ENCODE measurements at places on chromosomes 13 and 19.
A peak's percentile ranks its signal among the peaks of the same experiment; 100 is the strongest.

- no peak for DNase-seq
Measured at GRCh38 chr19:1985588-1986356, 29.7 kb downstream of the BTBD2 start.

DNA sequence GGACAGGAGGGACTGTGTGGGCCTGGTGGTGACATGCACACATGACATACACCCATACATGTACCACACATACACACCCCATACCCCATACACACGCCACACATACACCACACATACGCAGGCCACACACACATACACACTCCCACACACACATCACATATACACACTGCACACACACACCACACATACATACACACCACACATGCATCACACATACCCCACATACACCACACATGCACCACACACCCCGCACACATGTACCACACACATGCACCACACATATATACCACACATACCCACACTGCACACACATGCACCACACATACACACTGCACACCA is 76.5 kb upstream of the KCTD15 start:
- DNase-seq = no peak

GRCh38 chr19:54133312-54133956 is 4.1 kb upstream of the CNOT3 start:
- DNase-seq = no peak

- DNase-seq = no peak
Measured at GRCh38 chr13:111259058-111259457, 61.4 kb upstream of the TEX29 start.

DNA sequence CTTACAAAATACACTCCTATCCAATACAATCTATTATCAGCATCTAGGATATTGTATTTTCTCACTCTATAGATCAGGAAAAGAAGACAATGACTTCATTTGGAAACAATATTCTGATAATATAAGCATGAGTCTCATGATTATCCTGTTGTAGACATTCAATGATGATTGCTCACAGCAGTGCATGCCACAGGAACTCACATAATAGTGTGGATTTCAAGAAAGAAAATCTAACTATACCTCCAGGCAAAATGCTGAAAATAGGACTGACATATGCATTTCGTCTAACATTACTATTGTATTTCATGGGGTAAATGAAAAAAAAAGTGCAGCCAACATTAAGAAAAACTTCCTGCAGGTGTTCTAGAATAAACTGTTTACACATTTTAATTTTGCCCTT is 122.6 kb downstream of the POSTN start:
- DNase-seq = no peak

DNA sequence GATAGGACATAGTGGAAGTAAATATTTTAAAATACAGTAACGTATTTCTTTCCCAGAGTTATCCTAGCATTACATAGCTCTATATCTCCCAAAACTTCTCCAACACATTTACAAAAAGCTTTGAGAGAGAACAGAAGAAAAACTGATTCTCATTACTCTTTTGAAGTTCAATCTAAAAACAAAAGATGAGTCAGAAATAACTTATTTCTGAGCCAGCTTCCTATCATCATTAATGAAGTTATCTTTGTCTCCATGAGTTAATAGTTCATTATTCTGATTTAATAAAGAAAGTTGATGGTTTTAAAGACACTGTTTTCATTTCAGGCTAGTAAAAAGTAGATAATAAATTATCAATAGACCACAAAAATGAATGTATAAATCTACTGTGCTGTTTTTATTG is 446.7 kb upstream of the SPRY2 start:
- no peak for DNase-seq

GRCh38 chr13:28172947-28173346 is 34.6 kb downstream of the PAN3 start:
- no peak for DNase-seq

GRCh38 chr13:101425623-101426022 is 9.3 kb upstream of the NALCN start:
- no peak for DNase-seq

DNA sequence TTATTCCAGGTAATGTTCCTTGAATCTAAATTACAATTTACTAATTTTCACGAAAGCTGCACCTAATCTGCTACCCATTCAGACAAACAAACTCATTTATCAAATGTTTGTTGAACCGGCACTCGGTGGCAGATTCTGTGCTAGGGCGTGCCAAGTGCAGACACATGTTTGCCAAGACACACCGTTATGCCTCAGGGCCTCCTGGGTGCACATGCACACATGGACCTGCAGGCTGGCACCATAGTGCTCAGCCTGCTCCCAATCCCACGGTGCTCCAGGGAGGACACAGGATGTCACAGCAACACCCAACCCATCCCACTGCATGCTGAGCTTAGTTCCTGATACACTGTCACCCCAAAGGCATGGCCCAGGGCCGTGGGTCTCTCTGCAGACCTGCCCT is 7.7 kb downstream of the SCGB2B2 start:
- no peak for DNase-seq

DNA sequence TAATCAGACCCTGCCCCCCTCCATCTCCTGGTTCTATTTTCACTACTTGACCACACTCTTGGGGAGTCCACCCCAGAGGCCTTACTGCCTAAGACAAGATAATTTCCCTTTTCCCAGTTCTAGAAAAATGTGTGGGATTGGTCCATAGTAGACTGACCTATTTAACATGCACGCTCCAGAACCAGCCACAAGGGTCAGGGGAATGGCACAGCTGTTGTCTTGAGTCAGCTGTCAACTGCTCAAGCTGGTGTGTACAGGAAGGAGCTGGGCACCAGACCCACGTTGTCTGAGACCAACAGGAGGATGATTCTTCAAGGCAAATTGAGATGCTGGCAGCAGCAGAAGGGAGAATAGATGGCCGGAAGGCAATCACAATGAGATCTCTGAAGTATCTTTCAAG is 280.5 kb downstream of the UQCRFS1 start:
- DNase-seq = no peak

- no peak for DNase-seq
Measured at GRCh38 chr19:48913114-48913889, 13.2 kb downstream of the NUCB1 start.

DNA sequence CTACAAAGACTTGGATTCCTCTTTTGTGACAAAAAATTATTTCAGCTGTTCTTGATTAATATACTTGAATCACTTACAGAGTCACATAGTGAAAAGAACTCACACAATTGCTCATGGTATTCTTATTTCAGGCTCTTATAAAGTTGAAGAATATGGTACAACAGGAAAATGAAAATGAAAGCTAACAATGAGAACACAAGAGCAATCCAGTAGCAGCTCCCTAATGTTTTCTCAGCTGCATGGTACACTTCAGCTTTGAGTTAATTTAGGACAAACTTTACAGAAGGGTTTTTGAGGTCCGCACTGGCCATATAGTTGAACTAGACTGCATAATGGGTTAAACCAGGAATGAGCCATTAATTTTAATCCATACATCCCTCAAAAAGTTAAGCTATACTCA is 1261.8 kb downstream of the SLITRK5 start:
- DNase-seq = no peak

GRCh38 chr19:33681081-33681680 is 59.4 kb downstream of the CHST8 start:
- DNase-seq = no peak

DNA sequence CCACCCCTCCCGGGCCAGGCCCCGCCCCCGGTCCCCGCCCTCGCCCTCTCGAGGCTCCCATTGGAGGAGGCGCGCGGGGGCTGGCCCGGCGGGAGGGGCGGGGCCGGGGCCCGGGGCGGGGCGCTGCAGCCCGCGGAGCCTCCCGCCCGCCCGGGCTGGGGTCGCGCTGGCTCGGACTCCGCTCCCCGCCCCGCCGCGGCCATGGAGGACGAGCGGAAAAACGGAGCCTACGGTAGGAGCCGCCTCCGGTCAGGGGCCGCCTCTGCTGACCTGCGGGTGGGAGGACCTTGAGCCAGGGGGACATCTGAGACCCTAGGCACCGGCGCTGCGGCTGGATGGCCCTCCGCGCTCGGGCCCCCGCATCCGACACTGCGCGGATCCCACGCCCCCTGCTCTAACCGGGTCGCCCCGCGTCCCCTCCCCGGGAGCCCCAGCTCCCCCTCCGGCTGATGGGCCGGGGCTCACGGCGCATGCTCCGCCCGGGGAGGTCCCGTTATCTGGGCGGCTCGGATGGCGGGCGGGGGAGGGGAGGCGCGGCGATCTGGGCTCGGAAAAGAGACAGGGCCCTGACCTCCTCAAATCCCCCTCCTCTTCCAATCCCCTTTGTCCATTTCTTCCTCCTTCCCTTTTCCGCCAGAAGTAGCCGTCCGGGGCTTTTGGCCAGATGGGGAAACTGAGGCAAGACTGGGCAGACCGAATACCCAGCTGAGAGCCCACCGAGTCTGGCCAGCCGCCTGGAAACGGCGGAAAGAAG is 15.4 kb upstream of the AP1M2 start:
- peak; percentile 88 for DNase-seq

DNA sequence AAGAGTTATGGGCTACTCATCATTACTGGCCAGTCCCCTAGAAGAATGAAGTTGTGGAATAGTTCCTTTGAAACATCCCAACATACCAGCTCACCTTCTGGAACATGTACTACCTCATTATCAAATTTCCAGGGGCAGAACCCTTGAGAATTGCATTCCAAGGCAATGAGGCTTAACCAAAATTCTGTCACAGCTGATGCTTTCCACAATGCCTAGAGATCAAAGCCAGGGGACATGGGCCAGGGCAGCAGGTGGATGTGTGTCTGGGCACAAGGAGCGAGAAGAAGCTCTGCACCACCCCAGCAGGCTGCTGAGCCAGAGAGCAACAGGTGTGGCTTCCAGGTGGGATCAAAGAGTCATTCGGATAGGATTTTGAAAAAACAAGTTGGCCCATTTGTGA is 362.1 kb downstream of the EFNB2 start:
- no peak for DNase-seq

All from CD4-positive, alpha-beta T cell (primary cell).